CD4-positive, alpha-beta memory T cell (primary cell): ENCODE measurements at places on chromosomes 3 and 15. TPM values are rescaled to one million over a fixed set of nuclear protein-coding genes. Genes with fewer than 3 reads are reported as not detected.

DNA sequence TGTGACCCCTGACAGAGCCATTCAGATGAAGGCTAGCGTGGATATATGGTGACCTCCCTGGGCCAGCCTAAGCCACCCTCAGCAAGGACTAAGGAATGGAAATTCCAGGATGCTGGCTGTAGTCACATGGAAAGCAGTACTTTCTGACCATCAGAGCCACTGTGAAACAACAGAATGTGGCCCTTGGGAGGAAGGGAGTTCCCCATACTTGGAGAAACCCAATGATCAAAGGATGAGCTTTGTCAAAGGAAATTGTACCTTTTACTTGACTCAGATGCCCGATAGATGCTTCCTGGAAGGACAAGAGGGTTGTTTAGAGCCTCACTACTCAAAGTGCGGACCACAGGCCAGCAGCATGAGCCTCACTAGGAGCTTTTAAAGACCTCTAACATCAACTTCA lies 484.5 kb upstream of the PROK2 start:
- DNase-seq, result no peak

DNA sequence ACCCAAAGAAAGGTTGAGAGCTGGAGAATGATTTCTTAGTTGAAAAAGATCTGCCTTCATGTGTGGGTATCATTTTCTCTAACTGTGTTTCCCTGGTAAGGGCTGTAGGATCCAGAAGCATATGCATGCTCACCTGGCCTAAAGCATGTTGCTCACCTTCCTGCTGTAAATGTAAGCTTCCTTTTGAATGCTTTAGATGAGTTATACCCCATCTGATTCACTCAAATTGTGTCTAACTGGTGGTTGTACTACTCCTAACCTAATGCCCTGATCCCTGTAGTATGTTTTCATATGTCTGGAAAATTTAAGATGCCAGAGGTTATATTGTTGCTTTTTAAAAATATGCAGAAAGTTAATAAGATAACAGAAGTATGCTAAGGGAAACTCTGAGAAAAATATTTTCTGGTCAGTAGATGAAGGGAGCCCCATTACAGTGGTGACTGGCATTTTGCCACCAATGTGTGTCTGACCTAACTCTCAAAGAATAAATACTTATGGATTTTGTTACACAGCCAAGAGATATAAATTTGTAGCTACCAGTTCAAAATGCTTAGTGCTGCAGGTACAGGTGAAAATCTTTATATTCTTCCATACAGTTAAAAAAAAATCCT lies 7.7 kb downstream of the FILIP1L start:
- no peak for DNase-seq

Gene POLQ
- polyA plus RNA-seq, result 0.11 TPM

DNA sequence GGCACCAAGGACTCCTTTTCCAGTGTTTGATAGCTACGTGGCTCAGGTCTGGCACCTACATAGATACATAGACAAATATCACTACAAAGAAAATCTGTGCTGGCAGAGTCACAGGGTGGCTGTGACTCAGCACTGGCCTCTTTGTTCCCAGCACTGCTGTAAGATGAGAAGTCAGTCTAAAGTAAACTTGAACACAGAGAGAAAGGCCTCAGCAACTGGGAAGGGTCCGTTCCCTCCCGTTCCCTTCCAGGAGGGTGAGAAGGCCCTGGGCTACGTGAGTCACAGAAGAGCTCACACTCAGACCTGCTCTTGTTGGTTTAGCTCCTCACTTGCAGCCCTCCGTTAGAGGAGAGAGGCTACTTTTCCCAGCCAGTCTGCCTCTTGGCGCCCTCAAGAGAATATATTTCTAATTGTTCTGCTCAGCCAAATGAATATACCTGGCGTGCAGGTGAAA lies 23.1 kb downstream of the ANXA2 start:
- DNase-seq, result no peak

DNA sequence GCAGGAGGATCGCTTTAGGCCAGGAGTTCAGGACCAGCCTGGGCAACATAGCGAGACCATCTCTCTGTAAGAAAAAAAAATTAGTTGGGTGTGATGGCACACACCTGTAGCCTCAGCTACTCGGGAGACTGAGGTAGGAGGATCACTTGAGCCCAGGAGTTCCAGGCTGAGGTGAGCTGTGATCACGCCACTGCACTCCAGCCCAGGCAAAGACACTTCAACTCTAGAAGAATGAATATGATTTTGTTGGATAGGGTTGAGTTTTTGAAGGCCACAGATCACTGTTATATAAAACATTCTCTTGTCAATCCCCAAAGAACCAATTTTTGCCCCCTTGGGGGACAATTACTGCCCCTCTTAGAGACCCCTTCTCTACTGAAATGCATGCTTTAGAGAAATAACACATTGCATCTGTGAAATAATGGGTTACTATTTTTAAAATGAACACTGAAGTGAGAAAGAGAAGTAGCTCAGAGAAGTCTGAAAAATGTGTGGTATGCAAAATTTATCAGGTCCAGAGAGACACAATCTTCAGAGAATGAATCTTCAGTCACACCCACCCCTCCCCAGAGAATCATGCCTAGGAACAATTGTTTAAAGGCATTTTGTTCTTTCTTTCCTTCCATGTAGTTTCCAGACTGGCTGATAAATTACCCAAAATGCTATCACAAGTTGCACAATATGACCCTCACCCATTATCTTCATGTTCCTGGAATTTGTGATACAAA lies 42.7 kb downstream of the METTL6 start:
- no peak for DNase-seq

Gene HYAL1
- polyA plus RNA-seq, result 0.20 TPM

Gene CFAP100
- polyA plus RNA-seq, result not detected

Gene BNC1
- polyA plus RNA-seq, result not detected

DNA sequence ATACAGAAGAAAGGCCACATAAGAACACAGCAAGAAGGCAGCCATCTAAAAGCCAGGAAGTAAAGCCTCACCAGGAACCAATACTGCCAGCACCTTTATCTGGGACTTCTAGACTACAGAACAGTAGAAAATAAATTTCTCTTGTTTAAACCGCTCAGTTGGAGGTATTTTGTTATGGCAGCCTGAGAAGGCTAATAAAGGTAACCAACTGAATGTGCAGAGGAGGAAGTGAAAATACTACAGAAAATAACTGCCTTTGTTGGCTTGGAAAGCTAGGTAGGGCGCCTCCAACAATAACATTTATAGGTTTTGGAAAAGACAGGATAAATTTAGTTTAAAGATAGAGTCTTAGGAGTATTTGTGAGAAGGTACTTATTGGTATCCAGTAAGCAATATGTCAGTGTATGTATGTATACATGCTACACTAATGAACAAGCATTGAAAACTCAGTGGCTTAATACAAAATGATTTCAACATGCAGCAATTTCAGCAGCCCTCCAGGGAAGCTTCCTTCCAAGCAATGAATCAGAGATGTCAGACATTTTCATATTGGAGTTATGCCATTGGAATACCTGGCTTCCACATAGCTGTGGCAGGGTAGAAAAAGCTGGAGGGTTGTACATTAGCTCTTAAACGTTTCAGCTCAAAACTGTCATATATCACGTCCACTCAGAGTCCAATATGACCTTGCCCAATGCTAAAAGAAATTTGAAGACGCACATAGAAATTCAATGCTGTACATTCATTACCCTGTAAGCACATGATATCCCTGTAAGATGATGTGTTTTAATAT lies 48.9 kb downstream of the ZBBX start:
- DNase-seq, result no peak

Gene CD200
- polyA plus RNA-seq, result 1.2 TPM

DNA sequence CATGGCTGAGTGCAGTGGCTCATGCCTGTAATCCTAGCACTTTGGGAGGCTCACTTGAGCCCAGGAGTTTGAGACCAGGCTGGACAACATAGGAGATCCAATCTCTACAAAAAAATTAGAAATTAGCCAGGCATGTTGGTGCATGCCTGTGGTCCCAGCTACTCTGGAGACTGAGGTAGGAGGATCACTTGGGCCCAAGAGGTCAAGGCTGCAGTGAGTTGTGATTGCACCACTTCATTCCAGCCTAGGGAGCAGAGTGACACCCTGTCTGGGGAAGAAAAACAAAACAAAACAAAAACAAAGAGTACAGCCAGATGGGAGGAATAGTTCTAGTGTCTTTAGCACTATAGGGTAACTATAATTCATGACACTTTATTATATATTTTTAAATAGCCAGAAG lies 26.2 kb upstream of the COMMD4 start:
- DNase-seq, result no peak

GRCh38 chr3:71936681-71937080 lies 151.7 kb upstream of the PROK2 start:
- DNase-seq, result no peak

Gene TRH
- polyA plus RNA-seq, result not detected

Gene COLQ
- 9.7 TPM for polyA plus RNA-seq

Gene SLC24A5
- polyA plus RNA-seq, result not detected

GRCh38 chr15:101121511-101122090 lies 130.2 kb downstream of the CHSY1 start:
- no peak for DNase-seq

- DNase-seq, result no peak
Observed at GRCh38 chr15:63544258-63545026, 40.0 kb downstream of the USP3 start.

Gene RBPMS2
- polyA plus RNA-seq, result not detected

Gene NPAP1
- not detected for polyA plus RNA-seq

GRCh38 chr3:146903927-146904326 lies 298.8 kb upstream of the PLSCR5 start:
- DNase-seq, result no peak

- DNase-seq, result no peak
Observed at GRCh38 chr3:45139372-45140140, 6.6 kb downstream of the CDCP1 start.

Gene STRA6
- not detected for polyA plus RNA-seq

DNA sequence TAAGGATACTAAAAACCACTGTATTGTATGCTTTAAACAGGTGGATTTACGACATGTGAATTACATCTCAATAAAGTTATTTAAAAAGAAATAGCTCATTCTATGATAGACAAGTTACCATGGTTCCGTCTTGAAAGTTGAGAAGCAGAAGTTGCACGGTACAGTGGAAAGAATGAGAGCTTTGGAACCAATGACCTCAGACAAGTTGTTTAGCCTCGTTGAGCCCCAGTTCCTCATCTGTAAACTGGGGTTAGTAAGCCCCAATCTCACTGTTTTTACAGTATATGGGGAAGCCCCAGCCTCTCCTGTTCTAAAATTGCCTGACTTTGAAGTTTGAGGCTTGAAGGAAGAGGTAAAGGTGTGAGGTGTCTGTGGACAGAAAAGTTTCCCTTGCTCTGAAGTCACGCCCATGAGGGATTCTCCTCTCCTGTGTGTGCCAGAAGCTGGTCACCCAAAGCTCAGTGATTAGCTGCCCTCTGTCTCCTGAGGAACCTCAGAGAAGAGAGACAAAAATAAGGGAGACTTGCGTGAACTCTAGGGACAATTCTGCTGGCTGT lies 10.0 kb downstream of the CRYGS start:
- peak; percentile 55 for DNase-seq

Gene MYZAP
- 0.96 TPM for polyA plus RNA-seq

DNA sequence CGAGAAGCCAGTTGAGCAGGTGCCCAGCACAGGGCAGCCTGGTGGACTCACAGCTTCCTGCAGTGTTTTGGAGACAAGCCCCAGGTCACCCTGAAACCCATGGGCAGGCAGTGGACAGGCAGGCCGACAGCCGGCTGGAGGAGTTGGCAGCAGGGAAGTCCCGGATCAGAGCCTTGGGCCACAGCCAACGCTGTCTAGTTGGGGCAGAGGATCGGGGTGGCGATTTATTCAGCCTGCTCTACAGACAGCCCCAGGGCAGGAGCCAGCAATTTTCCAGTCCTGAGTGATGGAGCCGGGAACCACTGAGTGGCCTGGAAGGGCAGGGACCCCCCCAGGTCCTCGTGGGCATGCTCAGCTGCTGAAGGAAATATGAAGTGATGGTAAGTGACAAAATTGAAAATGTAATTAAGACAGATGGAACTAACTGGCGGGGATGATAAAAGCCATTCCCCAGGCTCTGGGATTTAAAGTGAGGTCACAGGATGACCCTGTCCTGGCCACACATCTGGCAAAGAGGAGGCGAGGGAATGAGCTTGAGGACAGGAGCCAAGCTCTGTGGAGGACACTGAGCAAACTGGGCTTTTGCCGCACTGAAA lies 34.4 kb upstream of the TBC1D21 start:
- DNase-seq, result no peak

GRCh38 chr3:128485282-128486204 lies 7.5 kb downstream of the GATA2 start:
- DNase-seq, result no peak

DNA sequence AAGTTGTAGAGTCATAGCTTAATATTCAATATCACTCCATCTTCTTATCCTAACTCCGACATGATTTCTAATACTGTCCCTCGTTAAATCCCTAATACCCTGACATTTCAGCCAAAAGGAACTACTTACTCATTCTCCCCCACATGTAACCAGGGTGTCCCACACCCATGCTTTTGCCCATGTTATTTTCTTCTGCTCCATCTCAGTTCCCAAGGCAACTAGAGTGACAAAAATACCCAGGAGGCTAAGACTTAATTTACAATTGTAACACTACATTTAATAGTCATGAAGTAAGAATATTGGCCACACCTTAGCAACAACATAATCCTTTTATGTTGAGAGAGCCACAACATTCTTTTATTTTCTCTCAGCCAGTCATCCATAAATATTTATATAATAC lies 248.5 kb upstream of the TGFBR2 start:
- DNase-seq, result no peak

DNA sequence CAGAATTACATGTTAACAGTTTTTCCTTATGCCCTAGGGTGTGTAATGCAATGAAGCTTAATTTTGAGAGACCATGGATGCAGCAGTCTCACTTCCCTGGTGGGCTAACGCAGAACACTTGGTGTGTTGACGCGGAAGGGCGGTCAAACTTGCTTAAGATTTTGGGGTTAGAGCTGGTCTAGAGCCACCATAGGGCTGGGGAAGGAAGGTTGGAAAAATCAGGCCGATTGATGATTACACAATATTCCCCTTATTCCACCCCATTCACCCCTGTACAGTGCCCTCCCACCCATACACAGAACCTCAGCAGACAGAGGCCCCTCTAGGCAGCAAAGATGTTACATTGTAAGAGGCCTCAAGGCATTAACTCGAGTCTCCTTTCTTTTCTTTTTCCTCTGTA lies 24.3 kb downstream of the VGLL4 start:
- DNase-seq, result no peak

GRCh38 chr15:62742409-62743171 lies 300.0 kb upstream of the TPM1 start:
- DNase-seq, result peak; percentile 24

Gene KLF13
- polyA plus RNA-seq, result 82.2 TPM

- no peak for DNase-seq
Observed at GRCh38 chr3:60703956-60704736, 547.1 kb downstream of the FHIT start.

Gene ALPK3
- 0.01 TPM for polyA plus RNA-seq

GRCh38 chr3:160806094-160806493 lies 50.1 kb downstream of the PPM1L start:
- DNase-seq, result no peak

Gene FSTL1
- not detected for polyA plus RNA-seq

GRCh38 chr15:41783296-41783695 lies 9.0 kb downstream of the MAPKBP1 start:
- DNase-seq, result no peak

Gene CD276
- not detected for polyA plus RNA-seq
